HEK293T (cell line): ENCODE measurements at places on chromosomes 11 and 22.

GRCh38 chr11:45741032-45741431, 63.9 kb upstream of the SLC35C1 start:
- no peak for DNase-seq

DNA sequence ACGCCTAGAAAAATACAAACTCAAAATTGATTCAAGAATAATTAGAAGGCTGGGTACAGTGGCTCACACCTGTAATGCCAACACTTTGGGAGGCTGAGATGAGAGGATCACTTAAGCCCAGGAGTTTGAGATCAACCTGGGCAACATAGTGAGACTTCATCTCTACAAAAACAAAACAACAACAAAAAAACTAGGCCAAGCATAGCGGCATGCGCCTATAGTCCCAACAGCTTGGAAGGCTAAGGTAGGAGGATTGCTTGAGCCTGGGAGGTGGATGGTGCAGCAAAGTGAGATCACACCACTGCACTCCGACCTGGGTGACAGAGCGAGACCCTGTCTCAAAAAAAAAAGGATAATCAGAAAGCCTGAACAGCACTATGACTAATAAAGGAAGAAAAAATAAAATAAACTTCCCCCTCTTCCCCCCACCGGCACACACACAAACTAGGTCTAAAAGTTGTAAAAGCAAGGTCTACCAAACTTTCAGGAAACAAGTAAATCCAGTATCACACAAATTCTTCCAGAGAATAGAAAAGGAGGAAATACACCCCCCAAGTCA, 35.8 kb downstream of the RRAS2 start:
- no peak for DNase-seq

GRCh38 chr22:24087071-24087795, 76.1 kb downstream of the CABIN1 start:
- no peak for DNase-seq

- DNase-seq = peak; percentile 56
Observed at GRCh38 chr11:126268361-126268707, 361 bp downstream of the SRPRA start.

DNA sequence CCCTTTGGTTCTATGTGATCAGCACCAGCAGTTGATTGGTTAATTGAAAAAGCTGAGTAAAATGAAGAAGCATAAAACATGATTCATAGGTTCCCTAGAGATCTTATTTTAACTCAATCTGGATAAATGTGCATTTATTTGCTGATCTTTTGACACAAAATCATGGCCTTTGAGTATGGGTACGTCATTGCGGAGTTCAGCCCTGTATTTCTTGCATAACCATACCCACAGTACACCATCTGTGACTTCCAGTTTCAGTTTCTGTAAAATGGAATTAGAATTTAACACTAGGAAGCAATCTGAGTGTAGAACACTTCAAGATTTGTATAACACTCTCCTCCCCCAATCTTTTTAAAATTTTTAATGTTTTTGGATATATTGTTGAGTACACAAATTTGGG, 358.2 kb downstream of the DDX10 start:
- no peak for DNase-seq

DNA sequence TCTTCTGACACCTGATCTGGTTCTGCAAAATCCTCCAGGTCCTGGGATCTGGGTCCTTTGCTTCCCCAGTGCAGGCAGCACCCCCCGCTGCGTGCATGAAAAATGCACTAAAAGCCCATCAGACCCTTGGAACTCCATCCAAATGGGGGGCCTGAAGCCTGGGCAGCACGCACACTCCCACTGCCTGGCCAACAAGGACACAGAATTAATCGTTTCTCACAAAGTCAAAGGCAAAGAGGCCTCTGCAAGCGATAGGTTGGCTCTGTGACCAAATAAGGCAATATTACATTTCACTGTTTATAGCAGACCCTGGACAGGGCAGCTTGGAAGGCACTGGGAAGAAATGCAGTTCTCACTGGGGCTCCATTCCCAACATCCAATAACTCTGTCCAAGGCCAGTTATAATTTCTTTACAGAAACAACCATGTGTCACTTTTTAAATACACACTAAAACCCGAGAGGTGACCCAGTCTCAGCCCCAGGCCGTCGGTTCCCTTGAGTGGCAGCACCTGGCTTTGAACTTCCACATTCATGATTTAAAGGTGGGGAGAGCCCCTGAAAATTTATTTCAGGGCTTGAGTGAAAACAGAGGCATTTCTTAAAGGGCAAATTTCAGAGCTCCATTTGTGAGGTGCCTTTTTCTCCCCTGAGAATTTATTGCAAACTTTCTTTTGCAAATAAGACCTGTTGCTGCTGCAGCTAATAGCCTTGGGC, 114.4 kb upstream of the ANO1 start:
- no peak for DNase-seq

GRCh38 chr11:79428406-79428805, 12.4 kb downstream of the TENM4 start:
- DNase-seq = no peak

DNA sequence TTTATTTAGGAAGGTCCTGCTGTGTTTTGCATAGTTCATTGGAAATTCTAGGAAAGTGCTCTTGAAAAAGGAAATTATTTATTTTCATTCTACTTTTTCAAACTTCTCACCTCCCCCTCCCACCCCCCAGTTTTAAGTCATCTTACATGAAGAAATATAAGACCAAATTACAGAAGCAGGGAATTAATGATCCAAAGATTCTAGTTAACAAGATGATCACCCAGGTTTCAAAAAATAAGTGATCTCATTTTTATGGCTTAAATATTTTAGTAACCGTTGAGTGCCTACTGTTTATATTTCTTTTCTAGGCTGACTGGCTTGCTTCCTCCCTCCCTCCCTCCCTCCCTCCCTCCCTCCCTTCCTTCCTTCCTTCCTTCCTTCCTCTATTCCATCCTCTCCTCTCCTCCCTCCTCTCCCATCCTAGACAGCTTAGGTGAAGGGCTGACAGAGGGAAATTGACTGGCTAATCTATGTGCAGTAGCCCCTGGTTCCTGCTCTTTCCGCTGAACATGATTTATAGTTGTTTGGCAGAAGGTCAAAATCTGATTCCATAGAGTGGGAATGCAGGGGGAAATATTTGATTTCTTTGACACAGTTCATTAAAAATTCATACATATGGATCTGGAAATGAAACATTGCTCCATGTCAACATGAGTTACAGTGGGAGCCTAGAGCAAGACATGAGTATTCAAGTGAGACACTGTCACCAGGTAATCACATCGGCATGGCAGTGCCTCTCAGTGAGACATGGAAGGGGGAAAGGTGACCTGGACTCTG, 123.4 kb downstream of the COMMD9 start:
- no peak for DNase-seq

DNA sequence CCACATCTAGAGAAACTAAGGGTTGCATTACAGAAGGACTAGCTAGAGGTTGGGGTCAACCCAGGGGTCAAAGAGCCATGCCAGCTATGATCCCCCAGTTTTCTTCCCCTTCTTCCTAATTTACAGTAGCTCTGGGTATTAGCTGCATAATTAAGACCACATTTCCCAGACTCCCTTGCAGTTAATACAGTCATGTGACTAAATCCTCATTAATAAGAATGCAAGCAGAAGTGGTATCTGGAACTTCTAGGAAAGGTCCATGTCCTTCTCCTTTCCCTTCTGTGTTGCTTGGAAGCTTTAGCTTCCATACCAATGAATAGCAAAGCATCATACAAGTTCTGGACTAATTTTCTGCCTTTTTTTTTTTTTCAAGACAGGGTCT, 19.1 kb upstream of the LMO2 start:
- no peak for DNase-seq

GRCh38 chr11:7480113-7480512, 5.2 kb upstream of the OLFML1 start:
- no peak for DNase-seq

DNA sequence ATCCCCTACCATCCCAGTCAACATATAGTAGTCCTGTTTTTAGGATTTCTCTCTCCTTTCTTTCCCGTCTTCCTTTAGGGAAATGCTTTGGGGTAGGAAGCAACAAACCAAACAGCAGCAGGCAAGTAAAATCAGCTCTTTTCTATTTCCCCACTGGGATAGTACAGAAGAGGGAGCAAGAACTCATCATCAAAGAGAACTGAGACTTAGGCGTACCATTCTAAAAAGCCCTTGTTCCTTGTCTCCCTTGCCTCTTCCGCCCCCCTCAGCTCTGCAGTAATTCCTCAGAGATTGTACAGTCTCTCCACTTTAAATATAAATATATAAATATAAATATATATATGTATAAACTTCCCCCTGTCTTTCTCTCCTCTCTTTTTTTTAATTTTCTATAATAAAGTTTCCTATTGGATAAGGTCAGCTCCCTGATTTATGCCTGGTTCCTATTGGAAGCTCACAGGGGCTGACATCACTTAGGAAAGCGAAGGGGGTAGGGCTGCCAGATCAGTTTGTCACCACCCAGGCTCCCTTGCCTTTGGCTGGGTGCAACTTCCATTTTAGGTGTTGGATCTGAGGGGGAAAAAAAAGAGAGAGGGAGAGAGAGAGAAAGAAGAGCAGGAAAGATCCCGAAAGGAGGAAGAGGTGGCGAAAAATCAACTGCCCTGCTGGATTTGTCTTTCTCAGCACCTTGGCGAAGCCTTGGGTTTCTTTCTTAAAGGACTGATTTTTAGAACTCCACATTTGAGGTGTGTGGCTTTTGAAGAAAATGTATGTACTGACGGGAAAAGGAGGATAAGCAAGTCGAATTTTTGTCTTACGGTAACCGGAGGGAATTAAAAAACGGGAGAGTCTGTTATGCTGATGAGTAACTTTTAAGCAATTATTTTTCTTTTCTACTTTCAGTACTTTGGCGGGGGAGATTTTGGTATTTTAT, at the start of gene CTNND1:
CTNND1 (plus strand) TSS at position 502 of the 934 bp plus-strand sequence. CDS start 29,677 bp downstream, outside the sequence.
- DNase-seq = peak; percentile 91

GRCh38 chr22:45413368-45414211, at the start of the genes RIBC2 and SMC1B:
TSS of gene RIBC2 (plus strand) at chr22:45413693. CDS start at chr22:45413887, 194 bp downstream.
TSS of gene SMC1B (minus strand) at chr22:45413599. CDS start at chr22:45413567, 32 bp downstream.
- peak; percentile 84 for DNase-seq

- DNase-seq = peak; percentile 62
Observed at GRCh38 chr22:36741204-36741793, 34.6 kb downstream of the IFT27 start.

GRCh38 chr11:132782102-132782501, 750.2 kb downstream of the OPCML start:
- DNase-seq = no peak

DNA sequence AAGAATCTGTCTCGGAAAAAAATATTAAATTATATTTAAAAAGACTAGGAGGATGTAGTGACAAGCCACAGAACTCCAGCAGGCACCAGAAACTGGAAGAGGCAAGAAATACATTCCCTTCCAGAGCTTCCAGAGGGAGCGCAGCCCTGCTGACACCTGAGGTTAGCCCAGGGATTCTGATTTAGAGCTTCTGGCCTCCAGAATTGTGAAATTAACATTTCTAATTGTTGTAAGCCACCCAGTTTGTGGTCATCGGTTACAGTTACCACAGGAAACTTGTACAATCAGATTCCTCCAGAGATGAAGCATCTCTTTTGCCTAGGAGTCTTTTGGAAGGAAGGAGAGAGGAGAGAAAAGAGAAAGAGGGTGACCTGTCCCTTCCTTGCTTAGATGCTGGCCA, 6.4 kb upstream of the UBASH3B start:
- no peak for DNase-seq

DNA sequence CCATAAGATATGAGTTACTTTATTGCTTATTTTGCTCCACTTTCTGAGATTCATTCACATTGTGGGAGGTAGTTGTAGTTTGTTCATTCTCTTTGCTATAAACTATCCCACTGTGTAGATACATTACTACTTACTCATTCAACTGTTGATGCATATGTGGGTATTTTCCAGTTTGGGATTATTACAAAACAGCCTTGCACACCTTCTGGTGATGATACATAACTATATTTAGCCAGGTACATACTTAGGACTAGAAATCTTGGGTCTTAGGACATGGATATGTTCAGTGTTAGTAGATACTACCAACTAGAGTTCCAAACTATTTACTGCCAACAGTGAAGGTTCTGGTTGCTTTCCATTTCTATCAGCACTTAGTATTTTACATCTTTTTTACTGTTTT, 37.8 kb downstream of the BTG4 start:
- no peak for DNase-seq

- no peak for DNase-seq
Observed at GRCh38 chr22:41951898-41952474, at the start of gene SMIM45. TSS of gene SMIM45 (plus strand) at chr22:41952150.

DNA sequence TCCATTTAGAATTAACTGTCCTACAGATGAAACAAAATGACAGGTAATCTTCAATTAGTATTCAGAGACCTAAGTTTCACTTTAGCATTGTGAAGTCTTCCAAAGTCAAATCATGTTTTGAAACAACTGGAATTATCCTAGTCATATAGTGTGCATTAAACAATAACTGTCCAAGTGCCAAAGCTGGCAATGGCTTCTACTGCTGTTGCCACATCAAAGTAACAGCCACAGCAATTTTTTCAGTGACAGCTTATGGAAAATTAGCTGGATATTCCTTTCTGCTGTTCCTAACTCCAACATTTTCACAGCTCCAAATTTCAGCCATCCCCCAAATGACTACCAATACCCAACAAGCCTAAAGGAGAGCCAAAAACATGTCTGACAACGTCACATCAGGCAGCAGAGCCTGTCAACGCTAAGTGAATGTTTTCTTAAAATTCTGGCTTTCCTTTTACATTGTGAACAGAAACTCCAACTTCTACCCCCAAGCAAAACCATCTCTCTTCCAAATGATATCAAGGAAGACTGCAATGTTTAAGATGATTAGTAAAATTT, 45.3 kb upstream of the CCDC34 start:
- DNase-seq = no peak

GRCh38 chr11:36354221-36355003, 58.3 kb downstream of the PRR5L start:
- DNase-seq = no peak

DNA sequence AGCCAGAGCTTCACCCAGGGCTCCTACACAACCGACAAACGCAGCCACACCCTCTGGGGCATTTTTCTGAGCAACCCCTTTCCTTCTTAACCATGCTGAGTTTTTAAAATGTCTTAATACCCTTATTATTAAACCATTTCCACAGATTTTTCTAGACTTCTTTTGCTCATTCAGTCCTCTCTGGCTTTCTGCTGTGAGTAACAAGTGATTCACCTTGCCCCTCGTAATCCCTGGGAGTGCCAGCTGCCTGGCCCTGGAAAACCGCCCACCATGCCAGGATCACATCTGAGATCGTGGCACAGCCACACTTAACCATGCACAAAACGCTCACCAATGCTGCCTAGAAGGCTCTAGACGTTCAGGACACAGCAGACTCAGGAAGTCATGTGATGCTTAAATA, 25.4 kb downstream of the YPEL1 start:
- DNase-seq = no peak

- no peak for DNase-seq
Observed at GRCh38 chr22:19038164-19038546, 84.1 kb downstream of the DGCR2 start.

- peak; percentile 45 for DNase-seq
Observed at GRCh38 chr22:20319041-20319744, 667 bp downstream of the DGCR6L start.
